Posterior vena cava (tissue), 2 donors: ENCODE measurements at places on chromosomes 7 and 10. TPM values are rescaled to one million over a fixed set of nuclear protein-coding genes. Genes with fewer than 3 reads are reported as not detected.

The PRSS58 gene
- total RNA-seq, result not detected

DNA sequence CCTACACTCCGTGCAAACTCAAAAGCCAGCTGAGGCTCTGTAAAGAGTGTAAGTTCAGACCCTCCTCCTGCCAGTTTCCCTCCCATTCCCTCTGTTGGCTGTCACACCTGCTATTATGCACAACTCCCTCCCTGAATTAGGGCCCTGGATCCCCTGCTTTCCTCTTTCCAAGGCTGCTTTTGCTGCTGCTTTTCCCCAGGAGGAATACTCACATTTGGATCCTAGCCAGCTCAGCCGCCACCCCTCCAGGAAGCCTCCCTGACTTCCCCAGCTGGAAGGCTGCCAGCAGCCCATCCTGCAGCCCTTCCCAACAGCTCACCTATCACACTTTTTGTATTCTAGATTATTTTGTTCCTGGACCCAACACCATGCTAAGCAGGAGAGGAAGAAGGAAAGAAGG is 40.9 kb upstream of the WDR11 start:
- DNase-seq, result no peak

DNA sequence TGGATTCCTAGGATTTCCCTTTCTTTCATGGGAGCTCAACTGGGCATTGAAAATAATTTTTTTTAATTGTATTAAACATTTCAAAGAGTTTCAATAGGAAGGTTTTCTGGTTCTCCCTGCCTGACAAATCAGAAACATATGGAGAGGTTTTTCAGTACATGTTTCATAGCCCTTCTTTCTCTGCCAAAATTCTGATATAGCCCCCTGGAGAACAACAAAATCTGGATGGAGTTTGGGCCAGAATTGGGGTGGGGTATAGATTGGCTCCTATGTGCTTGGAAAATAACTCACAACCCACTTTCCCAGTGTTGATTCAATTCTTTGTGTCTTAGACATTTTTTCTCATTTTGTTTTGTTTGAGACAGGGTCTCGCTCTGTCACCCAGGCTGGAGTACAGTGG is 24.6 kb upstream of the EIF4H start:
- no peak for DNase-seq

GRCh38 chr10:117164592-117165537 is 26.8 kb upstream of the VAX1 start:
- no peak for DNase-seq

The ADK gene
- total RNA-seq, result 21.5 TPM

DNA sequence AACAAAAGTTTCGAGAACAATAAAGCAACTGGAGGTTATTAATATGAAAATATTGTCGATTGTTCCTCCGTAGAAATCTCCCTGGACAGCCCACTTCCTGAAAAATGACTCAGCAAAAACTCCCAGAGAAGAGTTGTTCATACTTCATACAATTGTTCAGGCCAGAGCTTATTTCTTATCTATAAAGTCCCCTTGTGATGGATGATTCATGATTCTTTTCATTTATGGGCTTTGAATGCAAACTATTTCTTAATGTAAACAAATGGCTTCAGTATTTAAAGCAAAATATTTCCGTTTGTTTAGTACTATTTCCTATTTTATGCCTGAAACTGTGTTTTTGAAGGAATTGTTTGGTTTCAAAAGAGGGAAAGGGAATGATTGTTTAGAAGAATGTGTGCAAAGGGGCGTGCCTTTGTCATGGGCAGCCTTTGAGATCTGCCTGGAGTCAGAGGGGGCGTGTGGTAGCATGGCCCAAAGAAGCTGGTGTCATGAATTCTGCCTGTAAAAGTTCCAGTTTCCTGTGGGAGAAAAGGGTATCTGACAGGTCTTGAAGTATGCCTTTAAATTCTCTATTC is 26.2 kb upstream of the EXOC6 start:
- DNase-seq, result no peak

The PON1 gene
- not detected for total RNA-seq

GRCh38 chr10:14698829-14699170 is 75.9 kb downstream of the FAM107B start:
- DNase-seq, result no peak

The SNX10 gene
- 4.0 TPM for total RNA-seq

The MEST gene
- 6.0 TPM for total RNA-seq

The CALHM2 gene
- 59.4 TPM for total RNA-seq

DNA sequence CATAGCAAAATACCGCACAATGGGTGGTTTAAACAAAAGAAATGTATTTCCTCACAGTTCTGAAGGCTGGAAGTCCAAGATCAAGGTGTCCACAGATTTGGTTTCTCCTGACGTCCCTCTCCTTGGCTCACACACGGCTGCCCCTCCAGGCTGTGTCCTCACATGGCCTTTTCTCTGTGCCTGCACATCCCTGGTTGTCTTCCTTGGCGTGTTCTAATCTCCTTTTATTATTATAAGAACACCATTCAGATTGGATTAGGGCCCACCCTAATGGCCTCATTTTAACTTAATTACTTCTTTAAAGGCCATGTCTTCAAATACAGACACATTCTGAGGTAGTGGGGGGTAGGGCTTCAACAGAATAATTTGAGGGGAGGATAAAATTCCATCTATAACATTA is 87.9 kb downstream of the FZD1 start:
- DNase-seq, result no peak

GRCh38 chr7:85714951-85715350 is 528.1 kb upstream of the SEMA3D start:
- DNase-seq, result no peak
